BJ (cell line): ENCODE measurements at places on chromosomes 6 and 20.

GRCh38 chr6:89120371-89120770 is 2.5 kb upstream of the SRSF12 start:
- no peak for DNase-seq

GRCh38 chr6:35382015-35382414 is 39.7 kb downstream of the PPARD start:
- DNase-seq: no peak

DNA sequence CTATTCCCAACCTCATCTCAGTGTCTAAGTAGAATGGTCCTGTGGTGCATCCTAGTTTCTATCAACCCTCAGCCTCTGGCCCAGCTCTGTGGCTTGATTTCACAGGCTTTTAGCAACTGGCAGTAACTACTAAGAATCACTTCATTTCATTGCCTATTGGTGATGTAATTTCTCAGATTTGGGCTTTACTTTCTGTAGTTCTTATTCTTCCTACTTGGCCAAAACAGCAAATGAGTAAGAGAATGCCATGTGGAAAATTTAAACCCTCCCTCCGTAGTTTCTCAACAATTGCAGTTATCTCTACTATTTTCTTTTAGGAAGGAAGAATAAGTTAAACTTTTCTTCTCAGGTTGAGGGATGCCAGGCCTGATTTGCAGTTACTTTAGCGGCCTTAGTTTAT is 387.3 kb downstream of the CDKAL1 start:
- peak; percentile 23 for DNase-seq

GRCh38 chr6:83403191-83403590 is 27.7 kb downstream of the ME1 start:
- no peak for DNase-seq

DNA sequence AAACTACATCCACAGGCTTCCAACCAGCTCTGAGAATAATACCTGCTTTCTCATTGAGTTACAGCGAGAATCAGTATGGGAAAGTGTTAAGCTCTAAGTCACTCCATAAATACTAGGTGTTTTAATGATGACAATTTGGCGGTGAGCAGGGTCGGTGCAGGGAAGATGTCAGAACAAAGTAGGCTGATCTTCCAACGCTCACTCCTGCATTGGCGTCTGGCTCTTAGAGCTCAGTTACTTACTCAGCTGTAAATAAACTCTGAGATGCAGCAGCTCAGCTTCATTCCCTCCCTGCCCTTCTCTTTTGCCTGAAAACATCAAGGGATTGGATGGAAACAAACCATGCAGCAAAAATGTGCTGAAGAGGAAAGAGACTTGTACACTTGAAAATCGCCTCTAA is 102.5 kb upstream of the SPACA1 start:
- no peak for DNase-seq

DNA sequence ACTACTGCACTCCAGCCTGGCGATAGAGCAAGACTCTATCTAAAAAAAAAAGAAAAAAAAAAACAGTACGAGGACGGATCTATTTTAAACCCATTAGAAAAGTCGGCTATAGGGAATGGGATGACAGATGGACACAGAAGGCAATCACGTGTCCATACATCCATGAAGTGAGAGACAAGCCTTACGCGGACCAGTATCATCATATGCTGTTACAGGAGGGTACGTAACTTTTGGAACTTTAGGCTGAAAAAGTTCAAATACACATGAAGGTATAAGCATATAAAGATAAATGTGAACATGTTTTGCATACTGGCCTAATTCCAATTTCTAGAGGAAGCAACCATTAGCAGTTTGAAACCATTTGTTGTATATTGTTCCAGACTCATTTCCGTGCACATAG is 109.8 kb upstream of the EXOC2 start:
- DNase-seq: no peak

DNA sequence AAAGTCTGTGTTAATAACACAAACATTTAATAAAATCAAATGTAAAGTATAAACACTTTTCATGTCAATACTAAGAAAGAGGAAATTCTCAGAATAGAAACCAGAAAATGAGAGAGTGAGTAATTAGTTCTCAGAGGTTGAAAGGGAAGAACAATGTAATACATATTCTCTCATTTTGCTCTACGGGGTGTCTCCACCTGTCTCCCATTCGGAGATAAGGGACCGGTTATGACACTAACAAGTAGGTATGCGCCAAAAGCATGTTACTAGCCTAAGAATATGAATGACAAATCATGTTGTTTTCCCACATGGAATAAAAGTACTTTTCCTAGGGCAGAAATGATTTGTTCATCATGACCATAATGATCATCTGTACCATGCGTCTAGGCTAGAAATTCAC is 35.6 kb upstream of the PRELID3B start:
- no peak for DNase-seq

DNA sequence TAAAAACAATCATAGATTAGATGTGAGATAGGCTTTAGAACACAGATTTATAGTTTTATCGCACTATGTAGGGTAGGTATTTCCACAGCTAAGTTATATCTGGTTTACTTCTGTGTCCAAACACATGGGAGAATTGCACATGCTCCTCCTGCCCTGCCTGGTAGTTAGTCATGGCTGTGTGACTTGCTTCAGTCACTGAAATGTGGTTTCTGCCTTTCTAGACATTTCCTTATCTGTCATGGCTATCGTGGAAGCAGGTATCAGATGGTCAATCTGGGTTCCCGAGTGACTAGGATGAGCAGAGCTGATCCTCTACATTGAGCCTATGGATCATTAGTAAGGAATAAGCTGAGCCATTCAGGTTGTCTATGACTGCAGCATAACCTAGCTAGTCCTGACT is 117.8 kb upstream of the GMDS start:
- DNase-seq: no peak

- no peak for DNase-seq
Observed at GRCh38 chr6:149646599-149646998, 1.9 kb downstream of the KATNA1 start.

- DNase-seq: no peak
Observed at GRCh38 chr6:5540370-5540769, 279.1 kb downstream of the FARS2 start.

DNA sequence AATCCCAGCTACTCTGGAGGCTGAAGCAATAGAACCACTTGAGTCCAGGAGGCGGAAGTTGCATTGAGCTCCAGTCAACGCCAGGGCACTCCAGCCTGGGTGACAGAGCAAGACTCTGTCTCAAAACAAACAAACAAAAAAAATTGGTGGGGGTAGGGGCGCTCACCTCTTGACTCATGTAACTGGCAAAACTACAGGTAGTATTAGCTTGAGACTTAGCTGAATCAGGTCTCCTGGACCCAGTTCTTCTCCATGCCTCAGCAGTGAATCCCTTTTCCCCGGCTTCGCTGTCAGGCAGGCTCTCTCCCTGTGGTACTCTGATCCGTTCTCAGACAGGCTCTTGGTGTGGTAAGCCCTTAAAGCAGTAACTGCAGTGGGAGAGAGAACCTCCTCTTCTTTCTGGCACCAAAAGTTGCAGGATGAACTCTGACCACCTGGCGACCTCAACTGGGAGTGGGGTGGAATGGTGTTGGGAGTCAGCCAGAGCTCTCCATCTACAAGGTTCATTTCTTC is 12.9 kb downstream of the SLC9A8 start:
- DNase-seq: no peak

DNA sequence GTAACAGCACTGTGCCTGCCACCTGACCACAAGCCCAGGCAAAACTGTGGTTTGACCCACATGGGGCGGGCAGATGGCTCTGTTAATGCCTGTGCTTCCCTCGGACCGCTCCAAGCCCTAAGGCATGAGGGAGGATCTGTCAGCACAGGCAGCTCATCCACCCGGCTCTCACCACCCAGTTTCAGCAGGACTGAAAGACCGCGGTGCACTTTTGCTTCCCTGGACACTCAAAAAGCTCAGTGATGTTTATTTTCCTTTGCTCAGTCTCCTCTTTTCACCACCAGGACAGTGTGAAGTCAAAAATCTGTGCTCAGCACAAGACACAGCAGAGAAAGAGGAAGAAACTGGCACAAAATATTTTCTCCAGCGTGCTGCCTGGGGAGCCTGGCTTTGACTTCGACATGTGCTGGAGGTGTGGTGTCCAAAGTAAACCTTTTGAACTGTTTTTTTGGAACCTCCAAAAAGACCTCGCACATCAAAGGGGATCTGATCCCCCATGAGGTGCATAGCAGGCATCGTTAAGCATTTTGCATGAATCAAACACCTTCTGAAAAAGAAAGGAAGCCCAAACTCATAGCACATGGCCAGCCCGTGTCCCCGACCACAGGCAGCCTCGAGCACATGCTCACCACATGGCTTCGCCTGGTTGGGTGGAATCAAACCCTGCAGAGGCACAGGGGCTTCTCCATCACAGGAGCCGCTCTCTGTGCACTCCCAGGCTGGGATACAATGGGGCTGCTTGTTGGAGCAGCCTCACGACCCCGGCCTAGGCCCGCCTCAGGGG is 441.7 kb upstream of the JARID2 start:
- DNase-seq: no peak

DNA sequence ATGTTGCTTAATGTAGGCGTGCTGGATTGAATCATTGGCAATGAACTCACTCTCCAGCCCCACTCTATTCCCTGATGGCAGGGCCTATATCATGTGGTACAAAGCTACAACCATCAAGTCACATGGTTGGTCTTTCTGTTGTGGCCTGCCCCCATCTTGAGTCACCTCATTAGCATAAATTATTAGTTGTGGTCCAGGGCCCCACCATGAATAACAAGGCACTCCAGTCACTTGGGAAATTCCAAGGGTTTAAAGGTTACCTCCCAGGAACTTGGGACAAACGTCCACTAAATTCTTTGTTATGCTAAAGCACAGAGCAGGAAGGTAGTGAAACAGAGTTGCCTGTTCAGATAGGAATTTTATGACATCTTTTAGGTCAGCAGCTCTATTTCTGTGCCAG is 193.7 kb downstream of the SLC35F1 start:
- no peak for DNase-seq

- DNase-seq: peak; percentile 22
Observed at GRCh38 chr6:9532621-9533557, 882.0 kb downstream of the TFAP2A start.

DNA sequence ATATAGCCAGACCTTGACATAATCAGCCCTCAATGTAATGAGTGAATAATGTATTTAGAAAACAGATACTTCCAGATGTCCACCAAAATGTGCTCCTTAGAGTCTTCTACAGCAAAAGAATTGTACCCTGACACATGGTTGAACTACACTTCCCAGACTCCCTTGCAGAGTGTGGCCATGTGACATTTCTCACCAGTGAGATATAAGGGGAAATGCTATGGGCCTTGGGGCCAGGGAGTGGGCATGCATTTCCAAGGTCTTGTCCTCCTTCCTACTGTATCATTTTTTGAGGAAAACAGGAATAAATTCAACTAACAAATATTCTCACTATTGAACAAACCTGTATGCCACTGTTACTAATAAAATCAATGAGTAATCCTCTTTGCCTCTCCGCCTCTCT is 211.4 kb upstream of the SMLR1 start:
- DNase-seq: no peak

GRCh38 chr6:160265869-160266476 is 7.4 kb upstream of the SLC22A2 start:
- DNase-seq: no peak

GRCh38 chr6:149127212-149127611 is 190.3 kb upstream of the TAB2 start:
- DNase-seq: peak; percentile 27

DNA sequence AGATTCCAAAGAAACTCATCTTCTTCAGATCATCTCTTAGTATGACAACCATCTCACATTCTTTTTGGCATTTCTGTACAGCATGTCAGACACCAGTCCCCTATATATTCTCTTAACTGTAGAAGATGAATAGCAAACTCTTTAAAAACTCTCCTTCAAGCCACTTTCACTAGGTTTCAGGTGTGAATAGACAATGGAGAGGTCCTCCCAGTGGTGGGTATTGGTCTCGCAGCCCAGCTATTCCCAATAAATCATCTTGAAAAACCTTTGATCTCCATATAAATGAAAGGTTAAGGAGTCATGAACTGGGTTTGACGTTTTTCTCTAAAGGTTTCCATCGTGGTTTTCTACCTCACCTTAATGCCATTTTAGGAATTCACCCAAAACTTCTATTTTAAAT is 180.0 kb downstream of the GJA1 start:
- no peak for DNase-seq

DNA sequence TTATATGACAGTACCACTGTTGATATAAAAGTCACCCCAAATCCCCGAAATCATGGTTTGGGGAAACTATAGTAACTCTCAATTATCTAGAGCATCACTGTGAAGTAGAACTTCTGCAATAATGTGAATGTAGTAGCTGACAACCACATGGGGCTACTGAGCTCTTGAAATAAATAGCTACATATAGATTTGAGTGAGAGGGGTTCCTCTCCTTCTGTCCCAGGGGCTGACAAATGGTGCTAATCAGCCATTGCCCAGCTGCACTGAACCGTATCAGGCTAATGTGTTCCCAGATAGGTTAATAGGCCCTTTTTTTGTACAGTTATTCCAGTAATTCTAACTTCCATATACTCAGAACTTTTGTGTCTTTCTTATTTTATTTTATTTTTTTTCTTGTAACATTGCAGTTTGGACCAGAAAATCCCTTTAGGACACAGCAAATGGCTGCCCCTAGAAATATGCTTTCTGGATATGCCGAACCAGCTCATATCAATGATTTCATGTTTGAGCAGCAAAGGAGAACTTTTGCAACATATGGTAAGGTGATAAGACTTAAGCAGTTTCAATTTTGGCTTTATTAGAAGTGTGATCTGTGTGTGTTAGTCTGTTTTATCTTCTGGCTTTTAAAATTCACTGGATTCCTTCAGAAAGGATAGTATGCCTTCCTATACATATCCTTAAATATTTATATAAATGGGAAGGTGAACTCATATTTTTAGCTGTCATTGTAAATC is 21.1 kb downstream of the CDC40 start:
- no peak for DNase-seq

DNA sequence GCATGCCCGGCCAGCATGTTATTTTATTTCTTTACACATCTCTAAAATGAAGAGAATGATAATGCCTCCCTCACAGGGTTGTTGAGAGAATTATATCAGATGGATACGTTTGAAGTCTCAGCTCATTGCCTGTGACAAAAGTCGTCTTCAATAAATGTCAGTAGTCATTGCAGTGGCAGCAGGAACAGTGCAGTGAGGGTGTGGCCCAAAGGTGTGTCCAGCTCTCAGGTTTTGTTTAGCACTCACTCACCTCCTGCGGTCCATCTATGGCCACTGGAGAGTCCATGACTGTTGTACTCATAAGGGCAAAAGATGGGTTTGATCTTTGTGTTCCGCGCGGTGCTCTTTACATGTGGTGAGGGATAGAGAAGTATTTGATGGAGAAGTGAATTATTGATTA is 77.2 kb upstream of the TIAM2 start:
- DNase-seq: no peak

GRCh38 chr6:21588481-21589351 is 4.8 kb upstream of the SOX4 start:
- peak; percentile 63 for DNase-seq

DNA sequence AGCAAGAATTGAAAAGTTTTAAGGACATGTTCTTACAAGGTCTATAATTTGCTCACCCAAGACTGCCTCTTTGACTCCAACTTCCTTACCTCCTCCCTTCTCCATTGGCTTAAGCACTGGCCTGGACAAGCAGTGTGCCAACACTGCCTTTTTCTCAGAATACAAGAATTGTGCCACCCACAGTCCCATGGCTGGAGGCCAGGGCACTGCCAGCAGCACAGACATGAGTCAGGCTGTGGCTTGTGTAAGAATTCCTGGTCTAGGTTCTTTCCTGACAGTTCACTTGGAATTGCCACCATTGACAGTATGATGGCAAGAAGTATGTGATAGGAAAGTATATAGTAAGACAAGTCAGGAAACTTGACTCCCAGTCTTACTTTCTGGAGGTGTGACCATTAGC is 202.7 kb upstream of the MARCKS start:
- DNase-seq: no peak
